ELF-1 (cell line): ENCODE measurements at places on chromosomes 1 and 21.
A peak's percentile ranks its signal among the peaks of the same experiment; 100 is the strongest.

- DNase-seq = no peak
These were observed 3.4 kb downstream of the CEP85 start for GRCh38 chr1:26237230-26237966.

DNA sequence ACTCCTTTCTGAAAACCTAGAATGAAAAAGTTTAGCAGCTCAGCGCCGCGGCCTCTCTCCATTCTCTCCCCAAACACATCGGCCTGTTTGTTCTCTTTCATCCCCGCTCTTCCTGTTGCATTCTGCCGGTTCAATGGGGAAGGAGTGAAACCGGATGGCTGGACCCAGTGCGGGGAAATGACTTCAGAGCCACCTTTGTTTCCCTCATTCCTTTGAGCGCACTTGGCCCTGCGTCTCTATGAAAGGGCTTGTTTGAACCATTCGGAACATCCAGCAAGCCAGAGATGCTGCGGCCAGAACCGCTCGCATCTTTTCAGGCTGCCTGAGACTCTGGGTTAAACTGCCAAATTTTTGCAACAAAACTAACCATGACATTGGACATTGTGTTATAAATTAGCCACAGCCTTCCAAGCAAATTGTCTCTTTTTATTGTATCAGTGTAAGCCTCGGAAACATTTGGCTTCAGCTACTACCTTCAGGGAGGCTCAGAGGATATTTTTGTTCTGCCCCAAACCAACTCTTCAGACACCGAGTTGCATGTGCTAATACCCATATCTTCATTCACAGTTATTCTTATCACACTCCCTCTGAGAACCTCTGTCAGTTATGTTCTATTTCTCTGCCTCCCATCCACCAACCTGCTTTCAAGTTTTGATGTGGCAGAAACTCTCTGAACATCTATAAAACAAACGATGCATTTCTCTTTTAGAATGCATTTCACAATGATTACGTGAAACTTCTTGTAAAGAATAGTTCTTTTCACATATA is 5.1 kb upstream of the OLIG1 start:
- peak; percentile 13 for DNase-seq

DNA sequence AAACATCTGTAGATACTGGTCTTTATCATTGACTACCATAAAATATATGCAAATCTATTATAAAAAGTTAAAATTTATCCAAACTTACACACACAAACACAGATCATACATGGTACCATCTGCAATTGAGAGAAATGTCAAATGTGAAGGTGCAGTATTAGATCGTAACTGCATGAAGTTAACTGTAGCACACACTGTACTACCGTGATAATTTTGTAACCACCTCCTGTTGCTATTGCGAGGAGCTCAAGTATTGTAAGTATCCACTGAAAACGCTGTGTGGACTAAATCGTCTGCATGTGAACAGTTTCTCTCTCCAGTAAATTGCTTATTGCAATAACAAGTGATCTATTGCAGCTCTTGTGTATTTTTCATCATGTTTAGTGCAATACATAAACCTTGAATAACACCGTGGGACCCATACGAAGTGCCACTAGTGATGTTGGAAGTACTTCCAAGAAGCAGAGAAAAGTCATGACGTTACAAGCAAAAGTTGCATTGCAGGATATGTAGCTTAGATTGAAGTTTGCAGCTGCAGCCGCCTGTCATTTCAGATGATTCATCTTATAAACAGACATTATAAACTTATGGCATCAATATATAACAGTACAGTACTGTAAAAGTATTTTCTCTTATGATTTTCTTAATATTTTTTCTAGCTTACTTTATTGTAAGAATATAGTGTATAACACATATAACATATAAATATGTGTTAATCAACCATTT is 172.9 kb downstream of the SDCCAG8 start:
- DNase-seq = no peak

GRCh38 chr1:110130989-110131388 is 18.7 kb downstream of the UBL4B start:
- no peak for DNase-seq

DNA sequence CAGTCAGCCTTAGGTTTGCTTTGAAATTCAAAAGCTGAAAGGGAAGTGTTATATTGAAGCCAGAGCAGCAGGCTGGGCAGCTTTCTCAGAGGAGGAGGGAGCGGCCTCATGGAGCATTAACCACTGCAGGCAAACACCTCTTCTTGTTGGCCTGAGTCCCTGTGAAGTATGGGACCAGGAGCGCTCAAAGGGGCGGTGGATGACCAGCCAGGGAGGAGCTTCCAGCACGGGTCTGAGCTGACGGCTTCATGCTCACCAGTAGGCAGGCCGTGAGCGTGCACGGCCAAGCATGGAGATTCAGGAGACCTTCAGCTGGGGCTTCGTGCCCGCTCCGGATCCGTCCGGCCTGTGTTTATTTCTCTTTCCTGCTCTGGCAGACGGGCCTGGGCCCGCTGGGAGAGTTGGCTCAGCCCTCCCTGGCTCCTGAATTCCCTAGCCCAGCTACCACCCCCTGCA is 245.2 kb downstream of the TRABD2B start:
- DNase-seq = peak; percentile 81
